ENCODE measurements at places on chromosomes 13 and 19. TPM values are rescaled to one million over a fixed set of nuclear protein-coding genes. Genes with fewer than 3 reads are reported as not detected.

The MBD3L2 gene
- polyA plus RNA-seq: not detected

The ACP5 gene
- polyA plus RNA-seq: 66.9 TPM

The ZNF69 gene
- polyA plus RNA-seq: 10.2 TPM

The EFNA2 gene
- polyA plus RNA-seq: not detected

GRCh38 chr13:43171489-43171888 lies 148.1 kb downstream of the DNAJC15 start:
- no peak for DNase-seq

GRCh38 chr19:8180018-8180417 lies 29.2 kb upstream of the CERS4 start:
- no peak for DNase-seq

DNA sequence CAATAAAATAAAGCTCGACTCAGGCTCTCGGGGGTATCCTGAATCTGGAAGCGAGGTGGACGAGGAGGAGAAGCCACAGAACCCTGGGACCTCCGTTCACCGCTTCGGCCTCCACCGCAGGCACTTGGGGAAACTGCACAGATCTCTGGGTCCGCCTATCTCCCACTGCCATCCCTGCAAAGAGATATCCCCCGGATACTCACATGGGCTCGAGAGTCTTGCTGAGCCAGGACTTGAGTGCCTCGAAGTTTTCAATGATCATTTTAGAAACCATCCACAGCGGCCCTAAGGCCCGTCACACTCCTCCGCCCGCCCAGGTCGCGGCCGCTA lies 589 bp downstream of the RBM26 start:
- no peak for DNase-seq

All from ovary (tissue), 10 donors.